Left kidney (tissue), 8 donors: ENCODE measurements at places on chromosomes 7 and 10.

- DNase-seq = no peak
Observed at GRCh38 chr7:44814919-44815318, 18.4 kb downstream of the PPIA start.

- DNase-seq = no peak
Observed at GRCh38 chr7:132488634-132489302, 87.5 kb downstream of the PLXNA4 start.

- no peak for DNase-seq
Observed at GRCh38 chr10:97013983-97014382, 171.8 kb downstream of the SLIT1 start.

GRCh38 chr10:93412801-93413200 lies 69.3 kb downstream of the MYOF start:
- DNase-seq = no peak

GRCh38 chr7:129252128-129252527 lies 27.3 kb downstream of the AHCYL2 start:
- peak; percentile 22 for DNase-seq

DNA sequence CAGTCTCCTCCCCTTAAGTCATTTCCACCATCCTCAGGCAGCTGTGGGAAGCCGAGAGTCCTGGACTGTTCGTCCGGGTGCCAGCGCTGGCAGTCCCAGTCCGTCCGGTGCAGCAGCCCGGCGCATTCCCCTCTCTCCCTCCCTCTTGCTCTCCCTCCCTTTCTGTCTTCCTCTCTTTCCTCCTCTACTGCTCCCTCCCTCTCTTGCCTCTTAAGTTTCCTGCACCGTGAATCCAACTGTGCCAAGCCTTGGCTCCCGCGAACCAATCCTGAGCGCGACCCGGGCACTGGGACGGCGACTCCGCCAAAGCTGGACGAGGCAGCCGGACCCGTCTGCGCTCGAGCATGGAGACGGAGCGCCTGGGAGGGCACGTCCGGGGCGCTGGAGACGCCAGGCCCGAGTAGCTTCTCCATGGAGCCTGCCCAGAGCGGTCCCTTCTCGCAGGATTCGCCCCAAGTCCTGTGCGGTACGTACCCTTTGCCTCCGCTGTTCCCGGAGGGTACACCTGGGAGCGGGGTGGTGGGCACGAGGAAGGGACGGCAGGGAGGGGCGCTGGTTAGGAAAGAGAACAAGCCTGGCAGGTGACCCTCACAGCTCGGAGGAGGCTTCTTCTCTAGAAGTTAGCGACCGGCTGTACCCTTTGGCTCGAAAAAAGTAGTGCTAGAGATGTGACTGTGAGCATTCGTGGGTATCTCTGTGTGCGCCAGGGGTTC lies 1.0 kb downstream of the NXPH1 start:
- DNase-seq = no peak
